ENCODE measurements at places on chromosomes 4 and X. TPM values are rescaled to one million over a fixed set of nuclear protein-coding genes. Genes with fewer than 3 reads are reported as not detected.

DNA sequence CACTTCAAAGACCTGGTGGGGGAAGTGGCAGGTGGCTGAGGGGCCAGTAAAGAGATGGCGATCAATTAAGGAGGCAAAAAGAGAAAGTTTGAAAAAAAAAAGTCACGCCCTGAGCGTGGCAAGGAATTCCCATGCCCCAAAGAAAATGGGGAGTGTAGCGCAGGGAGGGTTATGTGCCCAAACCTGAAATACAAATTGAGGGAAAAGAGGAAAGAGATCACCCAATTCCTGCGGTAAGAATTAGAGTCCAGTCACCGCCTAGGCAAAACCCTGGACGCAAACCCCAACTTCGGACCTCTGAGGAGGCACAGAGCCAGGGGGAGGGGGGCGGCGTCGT, 595 bp downstream of the ENOX2 start:
- DNase-seq = no peak

Gene GLRA2
- not detected for total RNA-seq

Gene RAB39B
- 1.2 TPM for total RNA-seq

- DNase-seq = no peak
Observed at GRCh38 chr4:165921546-165921945, 48.5 kb downstream of the TLL1 start.

Gene BEX2
- total RNA-seq = 34.7 TPM

Measured in kidney (tissue), 22 donors.